ENCODE measurements at places on chromosomes 6 and 20. TPM values are rescaled to one million over a fixed set of nuclear protein-coding genes. Genes with fewer than 3 reads are reported as not detected.
A peak's percentile ranks its signal among the peaks of the same experiment; 100 is the strongest.

DNA sequence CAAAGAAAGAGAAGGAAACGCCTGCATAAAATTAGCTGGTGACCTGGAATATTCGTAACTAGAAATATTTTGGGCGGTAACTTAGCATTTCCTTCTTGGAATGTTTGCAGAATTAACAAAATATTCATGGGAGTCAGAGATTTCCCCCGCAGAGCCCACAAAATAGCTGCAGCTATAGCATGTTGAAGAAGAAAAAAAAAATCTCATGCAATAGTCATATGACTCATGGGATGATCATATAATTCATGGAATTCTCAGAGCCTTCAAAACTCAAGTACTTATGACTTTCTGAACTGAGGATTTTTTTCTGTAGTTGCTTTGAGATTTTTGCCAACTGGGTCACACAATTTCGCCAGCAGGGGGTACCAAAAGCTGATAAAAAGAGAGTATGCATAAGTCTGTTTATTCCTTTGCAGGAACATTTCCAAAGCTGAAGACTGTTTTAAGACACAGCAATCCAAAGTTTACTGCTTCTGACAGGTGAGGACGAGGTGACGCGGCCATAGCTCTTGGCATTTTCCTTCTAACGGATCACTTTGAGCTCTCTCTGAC lies 586.0 kb upstream of the CHD6 start:
- no peak for DNase-seq

GRCh38 chr6:11632231-11632630 lies 94.7 kb downstream of the TMEM170B start:
- DNase-seq: no peak

DNA sequence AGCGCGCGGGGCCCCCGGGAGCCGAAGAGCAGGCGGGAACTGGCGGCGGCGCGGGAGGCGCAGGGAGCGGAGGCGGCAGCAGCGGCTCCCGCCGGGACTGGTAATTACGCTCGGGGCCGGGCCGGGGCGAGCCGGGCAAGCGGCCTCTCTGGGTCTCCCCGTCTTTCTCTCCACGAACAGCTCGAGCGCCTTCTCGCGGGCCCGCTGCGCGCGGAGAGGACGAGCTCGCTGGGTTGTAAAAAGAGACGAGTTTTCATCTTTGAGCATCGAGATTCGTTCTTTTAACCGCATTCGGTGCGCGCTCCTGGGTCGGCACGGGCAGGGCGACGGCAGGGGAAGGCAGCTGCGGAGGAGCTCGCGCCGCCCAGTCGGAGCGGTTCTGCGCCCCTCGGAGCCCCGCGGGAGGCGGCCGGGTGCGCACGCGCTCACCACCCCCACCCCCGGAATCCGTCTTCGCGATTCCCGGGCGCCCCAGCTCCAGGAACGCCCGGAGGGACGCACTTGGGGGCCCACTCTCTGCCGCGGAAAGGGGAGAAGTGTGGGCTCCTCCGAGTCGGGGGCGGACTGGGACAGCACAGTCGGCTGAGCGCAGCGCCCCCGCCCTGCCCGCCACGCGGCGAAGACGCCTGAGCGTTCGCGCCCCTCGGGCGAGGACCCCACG lies 38.0 kb downstream of the YTHDF1 start:
- peak; percentile 48 for DNase-seq

DNA sequence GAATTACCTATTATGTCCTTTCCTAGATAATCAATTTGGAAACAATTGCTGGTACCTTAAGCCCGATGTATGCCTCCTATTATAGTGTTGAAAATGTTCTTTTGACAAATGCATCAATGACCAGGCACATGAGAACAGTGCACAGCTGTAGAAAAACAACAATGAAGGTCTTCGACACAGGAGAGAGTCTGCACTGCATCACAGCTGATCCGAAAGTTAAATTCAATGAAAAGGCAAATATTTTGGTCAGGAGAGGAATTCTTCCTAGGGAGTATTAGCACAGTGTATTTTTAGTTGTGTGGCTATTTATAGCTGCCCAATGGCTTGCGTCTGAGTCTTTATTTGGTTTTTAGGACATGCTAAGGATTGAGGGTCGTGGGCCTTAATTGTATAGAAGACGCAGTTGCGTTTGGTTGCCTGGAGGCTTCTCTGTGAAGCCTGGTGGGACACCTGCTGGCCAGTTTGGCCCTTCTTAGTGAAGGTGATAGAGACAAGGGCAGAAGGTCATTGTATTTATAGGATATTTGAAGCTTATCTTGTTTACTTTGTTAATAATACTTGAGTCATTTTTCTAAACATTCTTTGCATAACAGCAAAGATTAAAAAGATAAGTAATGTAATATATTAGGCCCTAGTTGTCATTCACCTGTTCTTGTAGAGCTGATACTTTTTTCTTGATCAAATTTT lies 72.3 kb downstream of the CDYL start:
- peak; percentile 26 for DNase-seq

The LSM2 gene
- total RNA-seq: 52.4 TPM

GRCh38 chr20:8255945-8256632 lies 124.0 kb downstream of the PLCB1 start:
- no peak for DNase-seq

GRCh38 chr20:53917145-53918019 lies 153.0 kb downstream of the BCAS1 start:
- no peak for DNase-seq

- no peak for DNase-seq
Measured at GRCh38 chr6:16578695-16579285, 182.5 kb downstream of the ATXN1 start.

The DYNLRB1 gene
- 55.3 TPM for total RNA-seq

All from B cell (primary cell).